ENCODE measurements at places on chromosomes 13 and 19.

DNA sequence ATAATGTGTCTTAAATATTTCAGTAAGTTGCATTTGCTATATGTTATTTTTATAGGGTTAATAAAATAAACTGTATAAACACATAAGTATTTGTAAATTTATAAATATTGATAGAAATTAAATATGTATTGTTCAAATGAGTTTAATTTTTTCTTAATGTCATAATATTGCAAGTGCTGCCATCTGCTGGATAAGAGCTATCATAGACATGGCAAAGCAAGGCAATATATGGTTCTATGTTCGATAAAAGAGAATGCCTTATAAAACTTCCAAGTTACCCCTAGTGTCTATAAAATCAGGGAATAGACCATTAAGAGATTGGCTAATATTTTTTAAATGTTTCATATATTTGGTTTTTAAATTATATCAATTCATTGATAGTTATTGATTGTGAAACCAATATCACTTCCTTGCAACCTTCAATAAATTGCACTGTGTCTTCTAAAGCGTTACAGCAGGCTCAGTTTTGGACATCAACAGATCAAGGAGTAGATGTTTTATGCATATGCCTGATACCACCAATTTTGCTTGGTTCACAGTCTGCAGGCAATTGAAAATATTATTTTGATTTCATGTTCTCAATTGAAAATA is 29.0 kb upstream of the SLITRK6 start:
- peak; percentile 9 for DNase-seq

GRCh38 chr19:3269916-3270671 is 45.6 kb downstream of the CELF5 start:
- no peak for DNase-seq

DNA sequence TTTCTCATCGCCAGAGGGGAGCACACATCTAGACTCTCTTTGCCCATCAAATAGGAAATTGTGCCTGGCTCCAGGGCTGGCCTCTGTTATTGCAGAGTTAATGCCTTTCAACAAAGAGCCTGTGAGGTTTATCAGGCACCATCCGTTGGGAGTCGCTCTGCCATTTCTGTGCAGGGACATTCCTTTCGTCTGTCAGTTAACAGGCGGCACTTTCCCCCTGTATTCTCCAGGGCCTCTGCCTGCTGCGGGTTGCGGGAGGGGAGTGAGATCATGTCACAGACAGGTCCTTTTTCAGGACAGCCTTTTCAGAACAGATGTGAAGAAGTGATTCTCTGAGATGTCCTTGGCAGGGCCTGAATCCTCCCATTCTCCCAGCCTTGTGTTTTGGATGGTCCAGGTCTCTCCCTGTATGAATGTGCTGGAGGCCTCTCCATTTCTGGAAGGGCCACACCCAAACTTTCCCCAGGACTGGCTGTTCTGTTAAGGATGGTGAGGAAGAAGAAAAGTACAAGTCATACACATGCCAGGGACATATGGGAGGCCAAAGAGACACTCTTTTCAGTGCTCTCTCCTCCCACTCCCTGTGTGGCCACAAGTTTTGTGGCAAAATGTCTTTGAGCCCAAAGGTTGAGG is 14.9 kb downstream of the SERP2 start:
- DNase-seq = no peak

DNA sequence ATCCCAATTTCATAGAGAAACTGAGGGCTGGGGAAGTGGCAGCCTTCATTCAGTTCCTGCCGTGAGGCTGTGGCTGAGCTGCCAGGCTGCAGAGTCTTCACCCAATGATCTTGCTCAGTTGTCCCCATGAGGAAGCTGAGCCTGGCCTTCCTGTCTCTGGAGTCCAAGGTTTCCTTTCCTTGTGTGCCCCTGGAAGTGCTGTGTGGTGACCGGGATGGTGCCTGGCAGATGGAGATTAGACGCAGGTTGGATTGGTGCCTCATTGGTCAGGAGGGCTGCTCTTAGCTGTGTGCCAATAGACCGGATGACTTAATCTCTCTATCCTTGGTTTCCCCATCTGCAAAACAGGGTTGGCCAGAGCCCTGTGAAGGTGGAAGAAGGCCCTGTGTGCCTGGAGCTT is 24.6 kb downstream of the DNM2 start:
- no peak for DNase-seq

- no peak for DNase-seq
Measured at GRCh38 chr13:57787058-57787791, 155.7 kb downstream of the PCDH17 start.

- no peak for DNase-seq
Measured at GRCh38 chr19:51364200-51365106, 1.7 kb downstream of the ETFB start.

GRCh38 chr13:48633700-48634099 is 20.0 kb upstream of the CYSLTR2 start:
- no peak for DNase-seq

DNA sequence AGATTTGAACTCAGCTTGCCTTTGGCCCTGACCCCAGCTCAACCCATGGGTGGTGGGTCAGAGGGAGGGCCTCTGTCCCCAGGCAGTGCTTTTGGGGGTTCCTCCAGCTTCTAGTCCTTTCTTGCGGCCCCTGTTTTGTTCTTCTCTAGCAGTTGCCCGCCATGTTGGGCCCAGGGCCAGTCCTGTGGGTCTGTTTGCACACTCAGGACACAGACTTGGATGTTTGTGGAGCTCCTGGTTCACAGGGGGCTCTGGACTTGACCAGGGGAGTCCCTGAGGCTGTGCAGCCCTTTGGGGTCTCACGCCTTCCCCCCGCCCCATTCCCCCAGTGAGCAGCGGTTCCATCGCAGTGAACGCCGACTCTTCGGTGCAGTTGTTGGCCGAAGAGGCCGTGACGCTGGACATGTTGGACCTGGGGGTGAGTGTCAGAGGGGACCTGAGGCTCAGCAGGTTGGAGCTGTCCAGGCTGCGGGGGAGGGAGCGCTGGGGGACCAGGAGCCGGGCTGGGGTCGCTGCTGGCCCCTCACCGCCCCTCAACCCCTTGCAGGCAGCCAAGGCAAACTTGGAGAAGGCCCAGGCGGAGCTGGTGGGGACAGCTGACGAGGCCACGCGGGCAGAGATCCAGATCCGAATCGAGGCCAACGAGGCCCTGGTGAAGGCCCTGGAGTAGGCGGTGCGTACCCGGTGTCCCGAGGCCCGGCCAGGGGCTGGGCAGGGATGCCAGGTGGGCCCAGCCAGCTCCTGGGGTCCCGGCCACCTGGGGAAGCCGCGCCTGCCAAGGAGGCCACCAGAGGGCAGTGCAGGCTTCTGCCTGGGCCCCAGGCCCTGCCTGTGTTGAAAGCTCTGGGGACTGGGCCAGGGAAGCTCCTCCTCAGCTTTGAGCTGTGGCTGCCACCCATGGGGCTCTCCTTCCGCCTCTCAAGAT is 2.5 kb downstream of the ATP5F1D start:
- DNase-seq = peak; percentile 92

- no peak for DNase-seq
Measured at GRCh38 chr19:45640849-45641273, 1.7 kb upstream of the EML2 start.

DNA sequence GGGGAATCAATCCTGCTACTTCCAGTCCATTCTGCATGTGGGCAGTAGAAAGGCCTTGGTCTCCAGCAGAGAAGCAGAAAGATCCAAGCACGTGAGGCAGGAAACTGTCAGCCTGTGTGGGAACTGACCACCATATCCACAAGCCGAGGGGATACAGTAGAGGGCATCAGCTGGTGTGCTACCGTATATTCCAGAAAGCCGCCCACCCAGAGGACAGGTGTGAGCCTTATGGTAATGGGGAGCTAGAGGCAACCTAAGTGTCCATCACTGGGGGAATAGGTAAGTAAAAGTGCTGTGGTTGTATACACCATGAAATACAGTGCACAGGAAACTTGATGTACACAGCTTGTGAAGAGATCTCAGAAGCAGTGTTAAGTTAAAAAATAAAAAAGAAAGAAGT is 2.8 kb upstream of the IFNL1 start:
- DNase-seq = no peak

DNA sequence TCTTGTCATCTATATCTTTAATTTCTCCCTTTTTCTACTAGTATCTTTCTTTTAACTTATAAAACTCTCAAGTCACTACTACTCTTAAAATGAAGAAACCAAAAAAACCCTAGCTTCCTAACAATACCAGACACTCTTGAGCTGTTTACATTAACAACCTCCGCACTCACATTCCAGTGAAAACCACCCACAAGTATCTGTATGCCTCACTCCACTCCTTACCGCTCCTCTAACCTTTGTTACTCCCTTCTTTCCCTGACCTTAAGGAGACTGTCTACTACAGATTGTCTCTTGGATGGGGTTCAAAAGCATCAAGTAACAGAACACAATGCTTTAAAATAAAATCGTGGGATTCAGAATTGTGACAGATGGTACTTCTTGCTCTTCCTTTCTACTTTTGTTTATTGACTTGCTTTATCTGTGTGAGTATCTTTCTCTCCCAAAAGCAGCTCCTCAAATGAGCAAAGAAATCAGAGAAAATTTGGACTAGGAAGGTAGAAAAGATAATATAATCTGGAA is 110.0 kb upstream of the FBXL3 start:
- no peak for DNase-seq

DNA sequence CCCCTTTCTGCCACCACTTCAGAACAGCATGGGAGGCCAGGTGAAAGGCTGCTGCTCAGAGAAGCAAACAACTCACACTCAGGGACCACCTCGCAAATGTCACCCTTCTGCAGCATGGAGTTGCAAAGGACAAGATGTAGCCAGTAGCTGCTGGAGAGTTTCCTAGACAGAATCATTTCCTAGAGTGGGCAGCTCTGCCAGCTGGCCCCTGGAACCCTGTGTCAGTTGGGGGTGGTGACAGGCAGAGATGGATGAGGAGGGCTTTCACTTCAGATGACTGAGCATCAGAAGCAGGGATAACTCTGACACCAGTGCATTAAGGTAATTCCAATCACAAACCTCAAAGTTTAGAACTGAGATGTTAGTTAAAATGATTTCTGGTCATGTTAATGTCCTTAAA is 34.4 kb upstream of the EPHX3 start:
- DNase-seq = no peak

DNA sequence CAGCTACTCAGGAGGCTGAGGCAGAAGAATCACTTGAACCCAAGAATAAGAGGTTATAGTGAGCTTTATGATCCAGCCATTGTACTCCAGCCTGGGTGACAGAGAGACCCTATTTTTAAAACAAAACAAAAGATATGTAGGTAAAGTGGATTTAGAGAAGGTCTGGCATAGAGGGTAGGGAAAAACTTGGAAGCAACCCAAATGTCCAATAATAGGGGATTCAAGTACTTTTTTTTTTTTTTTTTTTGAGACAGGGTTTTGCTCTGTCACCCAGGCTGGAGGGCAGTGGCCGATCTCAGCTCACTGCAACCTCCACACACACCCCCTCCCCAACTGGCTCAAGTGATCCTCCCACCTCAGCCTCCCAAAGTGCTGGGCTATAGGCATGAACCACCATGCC is 5.8 kb upstream of the PAK4 start:
- no peak for DNase-seq

- no peak for DNase-seq
Measured at GRCh38 chr13:75308222-75308621, 173.7 kb downstream of the TBC1D4 start.

GRCh38 chr13:51155161-51155560 is 44.1 kb upstream of the C13orf42 start:
- DNase-seq = no peak

- no peak for DNase-seq
Measured at GRCh38 chr13:61777899-61778298, 362.2 kb upstream of the PCDH20 start.
